ENCODE measurements at places on chromosomes 16 and 17.

GRCh38 chr17:13475574-13476223 lies 126.0 kb downstream of the HS3ST3A1 start:
- no peak for DNase-seq

- DNase-seq: no peak
Observed at GRCh38 chr16:27498916-27499658, 50.6 kb downstream of the GTF3C1 start.

GRCh38 chr16:68866933-68867332 lies 23.6 kb downstream of the TANGO6 start:
- DNase-seq: no peak

GRCh38 chr17:19610311-19610710 lies 38.2 kb upstream of the ALDH3A2 start:
- DNase-seq: no peak

GRCh38 chr17:57221366-57222350 lies 34.7 kb upstream of the MSI2 start:
- no peak for DNase-seq

DNA sequence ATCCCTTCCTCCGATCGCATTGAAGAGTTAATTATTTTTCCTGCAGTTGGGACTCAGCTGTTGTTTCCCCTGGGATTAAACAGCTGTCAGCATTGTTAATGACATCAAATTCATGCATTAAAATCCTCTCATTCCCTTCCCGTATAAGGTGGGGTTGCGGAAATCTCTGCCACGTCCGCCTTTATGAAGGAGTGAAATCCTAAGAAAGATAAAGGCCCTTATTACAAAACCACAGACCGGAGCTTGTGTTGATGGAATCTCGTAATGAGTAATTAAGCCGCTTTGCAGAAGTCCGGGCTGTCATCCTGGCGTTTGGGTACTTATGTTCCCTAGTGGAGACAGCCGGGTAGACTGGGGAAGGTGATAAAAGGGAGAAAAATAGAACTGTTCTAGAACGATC lies 627.6 kb downstream of the MAF start:
- DNase-seq: no peak

GRCh38 chr17:13702266-13702665 lies 100.5 kb upstream of the HS3ST3A1 start:
- no peak for DNase-seq

DNA sequence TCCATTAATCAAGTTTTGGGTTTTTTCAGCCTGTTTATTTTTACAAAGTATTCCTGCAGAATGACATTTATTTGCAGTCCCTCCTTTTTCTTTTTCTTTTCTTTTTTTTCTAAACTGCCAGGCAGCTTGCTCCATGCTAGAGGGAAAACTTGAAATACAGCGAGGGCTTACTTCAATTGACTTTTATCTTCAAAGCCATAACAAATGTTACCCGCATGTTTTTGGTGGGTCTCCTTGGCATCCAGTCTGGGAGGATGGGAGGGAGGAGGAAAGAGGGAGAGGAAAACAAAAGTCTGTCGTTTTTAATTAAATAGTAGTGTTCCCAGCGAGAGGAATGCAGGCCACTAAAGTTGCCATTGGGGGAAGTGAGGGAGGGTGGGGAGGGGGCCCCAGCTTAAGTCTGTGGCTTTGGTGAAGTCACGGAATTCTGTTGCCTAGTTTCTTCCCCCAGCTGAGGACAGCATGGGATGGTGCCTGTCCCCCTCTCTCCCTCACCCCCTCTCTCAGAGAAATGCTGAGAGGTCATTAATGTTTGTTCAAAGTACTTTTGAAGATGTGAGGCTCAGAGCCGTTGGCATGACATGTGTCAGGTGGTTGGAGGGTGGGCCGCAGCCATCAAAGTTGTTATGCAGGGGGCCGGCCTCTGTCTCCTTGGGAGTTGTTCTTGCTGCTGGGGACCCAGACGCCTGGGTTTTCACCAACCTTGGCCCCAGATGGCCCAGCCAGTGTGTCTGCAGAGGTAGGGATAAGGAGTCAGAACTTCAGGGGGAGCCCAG lies 2.9 kb downstream of the NKD1 start:
- no peak for DNase-seq

DNA sequence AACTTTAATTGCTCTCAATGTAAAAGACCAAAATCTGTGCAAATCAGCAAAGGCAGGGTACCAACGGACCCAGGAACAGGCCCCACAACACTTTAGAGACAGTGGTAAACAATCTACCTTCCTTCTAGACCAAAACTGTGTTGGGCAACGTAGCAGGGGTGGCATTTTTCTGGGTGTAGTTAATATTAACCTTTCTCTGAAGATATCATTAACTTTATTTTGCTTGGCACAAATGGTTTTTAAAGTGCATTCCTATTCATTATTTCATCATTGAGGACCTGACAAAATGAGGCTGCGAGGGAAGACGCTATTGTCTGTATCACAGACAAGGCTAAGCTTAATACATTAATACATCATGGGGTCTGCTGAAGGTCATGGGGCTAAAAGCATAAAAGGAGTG lies 37.9 kb upstream of the TRAP1 start:
- no peak for DNase-seq

DNA sequence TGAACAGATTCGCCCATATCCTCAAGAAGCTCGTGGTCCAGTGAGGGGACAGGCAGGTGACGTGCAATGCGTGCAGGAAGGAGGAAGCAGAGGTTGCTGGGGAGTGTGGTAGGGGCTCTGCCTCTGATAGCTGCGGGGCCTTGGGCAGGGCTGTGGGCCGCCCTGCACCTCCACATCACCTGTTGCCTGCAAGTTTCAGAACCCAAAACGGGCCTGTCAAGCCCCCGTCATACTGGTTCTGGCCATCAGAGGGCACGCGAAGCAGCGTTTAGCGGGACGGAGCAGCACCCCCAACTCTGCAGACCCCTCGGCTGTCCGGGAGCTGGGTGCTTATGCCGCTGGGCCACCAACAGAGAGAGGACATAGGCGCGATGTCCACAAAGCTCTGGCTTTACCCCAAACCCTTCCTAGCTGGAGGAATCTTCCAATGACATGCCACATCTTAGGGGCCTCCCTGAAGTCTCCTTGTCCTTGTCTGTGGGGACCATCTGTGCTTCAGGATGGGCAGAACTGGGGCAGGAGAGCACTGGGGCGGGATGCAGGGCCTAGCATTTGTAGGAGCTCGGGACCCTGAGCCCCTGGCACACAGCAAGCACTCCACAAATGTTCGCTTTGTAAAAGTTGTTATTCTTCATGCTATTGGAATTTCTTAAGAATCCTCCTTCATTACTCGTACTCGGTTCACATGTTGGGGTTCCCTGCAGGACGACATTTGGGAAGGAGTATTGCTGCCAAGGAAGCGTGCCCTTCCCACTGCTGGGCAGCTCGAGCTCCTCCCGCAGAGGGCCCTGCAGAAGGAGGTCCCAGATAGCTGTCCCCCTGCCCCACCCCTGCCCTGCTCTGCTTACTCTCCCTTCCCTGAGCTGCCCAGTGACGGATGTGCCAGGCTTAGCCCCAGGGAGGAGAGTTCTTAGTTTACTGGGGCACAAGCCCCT lies 64.3 kb downstream of the CNGB1 start:
- DNase-seq: peak; percentile 5

DNA sequence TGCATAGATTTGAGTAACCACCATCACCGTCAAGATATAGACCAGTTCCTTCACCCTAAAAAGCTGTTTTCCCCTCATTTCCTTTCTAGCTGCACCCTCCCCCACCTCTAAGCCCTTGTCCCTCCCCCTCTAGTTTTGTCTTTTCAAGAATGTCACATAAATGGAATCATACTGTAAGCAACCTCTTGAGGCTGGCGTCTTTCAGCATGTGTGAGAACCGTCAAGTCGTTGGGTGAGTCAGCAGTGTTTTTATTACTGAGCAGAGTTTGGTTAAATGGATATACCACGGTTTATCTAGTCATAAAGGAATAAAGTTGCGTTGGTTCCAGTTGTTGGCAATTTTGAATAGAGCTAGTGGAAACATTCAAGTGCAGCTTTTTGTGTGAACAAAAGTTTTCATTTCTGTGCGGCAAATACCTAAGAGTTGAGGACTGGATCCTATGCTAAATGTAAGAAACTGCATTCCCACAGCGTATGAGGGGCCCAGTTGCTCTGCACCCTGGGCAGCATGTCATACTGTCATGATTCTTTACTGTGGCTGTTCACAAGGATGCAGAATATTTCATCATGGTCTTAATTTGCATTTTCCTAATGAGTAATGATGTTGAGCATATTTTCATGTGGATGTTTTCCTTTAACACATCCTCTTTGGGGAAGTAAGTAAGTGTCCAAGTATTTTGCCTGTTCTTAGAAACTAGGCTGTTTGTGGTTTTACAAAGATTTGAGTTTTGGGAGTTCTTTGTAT lies 264.3 kb downstream of the CPPED1 start:
- no peak for DNase-seq

GRCh38 chr17:79935197-79935885 lies 96.1 kb upstream of the CBX4 start:
- no peak for DNase-seq

DNA sequence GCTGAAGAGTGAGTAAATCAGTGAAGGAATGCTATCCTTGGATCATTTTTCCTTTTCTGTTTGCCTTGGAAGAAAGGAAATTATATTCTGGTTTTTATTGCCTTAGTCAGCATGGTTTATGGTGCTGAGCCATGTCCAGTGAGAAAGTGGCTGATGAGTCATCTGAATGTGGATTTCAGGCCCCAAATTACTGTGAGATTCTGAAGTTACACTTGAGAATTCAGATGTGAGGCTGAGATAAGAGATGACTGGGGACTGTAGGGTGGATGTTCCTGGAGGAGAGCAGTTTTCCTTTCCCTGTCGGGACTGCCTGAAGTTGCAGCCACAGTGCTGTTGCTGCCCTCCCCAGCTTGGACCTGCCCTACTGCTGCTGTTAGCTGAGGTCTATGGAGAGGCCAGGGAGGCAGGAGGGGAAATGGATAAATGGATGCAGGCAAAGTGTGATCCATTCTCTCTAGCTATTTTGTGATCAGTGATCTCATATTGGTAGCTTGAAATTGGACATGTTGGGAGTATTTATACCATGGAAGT lies 4.2 kb upstream of the MAP3K14 start:
- no peak for DNase-seq

- DNase-seq: peak; percentile 35
Observed at GRCh38 chr17:64736804-64737492, 74.8 kb upstream of the SMURF2 start.

DNA sequence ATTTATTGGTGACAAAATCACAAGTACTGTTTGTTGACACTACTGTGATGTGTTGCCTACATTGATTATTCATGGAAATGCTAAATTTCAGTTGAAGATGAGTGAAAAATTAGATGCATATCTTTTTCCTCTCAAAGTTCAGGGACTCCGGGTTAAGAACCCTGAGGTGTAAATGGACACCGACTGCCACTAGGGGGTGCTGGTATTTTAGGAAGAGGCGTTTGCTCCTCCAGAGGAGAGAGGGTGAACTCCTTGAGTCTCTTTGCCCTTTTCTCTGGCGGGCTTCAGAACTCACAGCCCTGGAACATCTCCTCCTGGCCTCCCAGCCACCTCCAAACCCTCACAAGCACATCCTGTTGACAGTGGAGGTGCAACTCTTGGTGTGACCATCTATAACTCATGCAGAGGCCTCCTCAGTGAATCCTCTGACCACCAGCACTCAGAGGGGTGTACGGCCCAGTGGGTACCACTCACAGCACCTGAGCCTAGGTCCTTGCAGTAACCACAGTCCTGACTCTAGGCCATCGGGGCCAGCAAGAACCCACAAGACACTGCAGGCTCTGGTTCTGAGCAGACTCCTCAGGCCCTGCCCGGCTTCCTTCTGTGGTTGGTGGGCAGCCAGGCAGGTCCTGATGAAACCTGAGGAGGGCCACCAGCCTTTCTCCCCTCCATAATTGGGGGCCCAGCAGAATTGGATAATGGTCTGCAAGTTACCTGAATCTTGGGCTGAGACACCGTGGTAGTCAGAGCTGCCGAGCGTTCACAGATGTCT lies 26.2 kb upstream of the PIK3R5 start:
- DNase-seq: peak; percentile 59

- no peak for DNase-seq
Observed at GRCh38 chr17:56699186-56699894, 105.8 kb downstream of the NOG start.

Data from activated CD4-positive, alpha-beta T cell treated with anti-CD3 and anti-CD28 coated beads, Interleukin-2, amount 50 U/mL, for 4 hours (primary cell).